ENCODE measurements at places on chromosomes 5 and 9.

- DNase-seq = no peak
Measured at GRCh38 chr9:75812141-75812540, 78.3 kb upstream of the PCSK5 start.

DNA sequence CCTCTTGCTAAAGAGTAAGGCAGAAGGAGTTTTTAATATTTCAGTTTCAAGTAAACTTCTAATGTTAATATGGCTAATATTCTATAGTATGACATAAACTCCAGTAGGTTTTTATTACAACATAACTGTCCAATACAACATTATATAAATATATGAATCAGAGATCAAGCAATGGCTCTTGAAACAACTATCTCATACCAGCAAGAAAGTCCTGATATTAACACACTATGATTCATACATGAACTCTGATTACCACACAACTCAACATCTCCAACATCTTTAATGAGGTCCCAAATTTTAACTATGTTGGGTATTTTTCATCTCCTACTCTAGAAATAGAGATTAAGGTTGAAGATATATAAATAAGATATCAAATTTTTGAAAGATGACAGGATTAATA is 878.3 kb downstream of the TLE1 start:
- no peak for DNase-seq

- DNase-seq = no peak
Measured at GRCh38 chr9:21684831-21685362, 117.5 kb upstream of the MTAP start.

GRCh38 chr5:533243-533954 is 9.2 kb upstream of the SLC9A3 start:
- DNase-seq = no peak

DNA sequence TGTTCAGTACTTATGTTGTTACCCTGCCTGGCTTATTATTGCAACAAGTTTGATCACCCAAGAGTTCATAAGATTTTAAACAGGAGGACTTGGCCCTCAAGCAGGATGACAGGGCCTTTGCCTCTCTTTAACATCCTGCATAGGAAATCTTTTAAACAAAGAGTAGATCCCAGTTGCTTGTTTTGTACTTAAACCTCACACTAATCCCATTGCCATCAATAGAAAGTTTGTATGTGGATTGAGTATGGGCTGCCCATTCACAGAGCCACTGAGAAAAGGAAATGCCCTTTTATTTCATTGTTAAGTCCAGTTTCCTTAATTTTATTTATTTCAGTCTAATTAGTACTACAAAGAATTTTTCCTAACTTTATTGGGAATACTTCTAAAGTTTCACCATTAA is 52.2 kb upstream of the FGF10 start:
- no peak for DNase-seq

DNA sequence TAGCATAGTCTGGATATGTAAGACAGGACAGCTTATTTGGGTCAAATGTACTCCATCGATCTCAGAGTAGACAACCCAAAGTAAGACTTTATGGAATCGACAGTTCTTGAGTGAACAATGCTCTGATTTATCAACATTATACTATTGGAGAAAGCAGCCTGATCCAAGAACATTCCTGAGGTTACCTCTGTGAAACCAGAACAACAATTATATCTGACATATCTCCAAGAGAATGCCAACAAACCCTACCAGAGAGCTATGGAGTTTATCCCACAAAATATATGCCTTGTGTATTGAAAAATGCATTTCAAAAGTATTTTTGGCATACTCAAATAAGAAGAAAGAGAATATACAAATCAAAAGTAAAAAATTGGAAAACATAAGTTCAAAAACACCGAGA is 1985.9 kb downstream of the EFNA5 start:
- DNase-seq = no peak

GRCh38 chr5:31638345-31638744 is 586 bp upstream of the PDZD2 start:
- DNase-seq = no peak

- DNase-seq = no peak
Measured at GRCh38 chr9:15142878-15143534, 164.0 kb downstream of the TTC39B start.

DNA sequence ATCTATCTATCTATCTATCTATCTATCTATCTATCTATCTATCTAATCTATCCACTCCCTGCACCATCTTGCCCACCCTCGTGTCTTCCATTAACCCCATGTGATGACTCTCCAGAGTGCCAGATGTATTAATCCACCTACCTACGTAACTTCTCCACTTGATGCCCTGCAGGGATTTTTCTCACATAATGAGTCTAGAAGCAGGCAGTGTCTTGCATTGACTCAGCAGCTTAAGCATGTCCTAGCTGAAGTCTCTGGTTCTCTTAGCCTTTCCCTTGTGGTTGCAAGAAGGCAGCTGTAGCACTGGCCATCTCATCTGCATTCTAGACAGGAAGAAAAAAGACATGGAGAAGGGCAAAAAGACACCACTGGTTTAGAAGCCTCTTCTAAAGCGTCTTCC is 96.7 kb upstream of the ALDH1B1 start:
- no peak for DNase-seq

DNA sequence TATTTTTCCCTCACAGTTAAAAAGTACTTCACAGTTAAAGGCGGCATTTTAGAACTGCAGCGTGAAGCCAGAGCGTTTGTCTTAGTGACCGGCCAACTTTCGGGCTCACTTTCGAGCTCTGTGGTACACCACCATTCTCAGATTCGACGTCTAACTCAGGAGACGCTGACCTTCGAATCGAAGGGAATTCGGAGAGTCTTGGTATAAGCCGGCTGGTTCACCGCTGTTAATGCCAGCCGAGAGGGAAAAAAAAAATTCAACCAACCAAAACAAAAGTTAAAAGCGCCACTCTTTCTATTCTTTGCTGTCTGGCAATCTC is 544 bp upstream of the SNX24 start:
- no peak for DNase-seq

DNA sequence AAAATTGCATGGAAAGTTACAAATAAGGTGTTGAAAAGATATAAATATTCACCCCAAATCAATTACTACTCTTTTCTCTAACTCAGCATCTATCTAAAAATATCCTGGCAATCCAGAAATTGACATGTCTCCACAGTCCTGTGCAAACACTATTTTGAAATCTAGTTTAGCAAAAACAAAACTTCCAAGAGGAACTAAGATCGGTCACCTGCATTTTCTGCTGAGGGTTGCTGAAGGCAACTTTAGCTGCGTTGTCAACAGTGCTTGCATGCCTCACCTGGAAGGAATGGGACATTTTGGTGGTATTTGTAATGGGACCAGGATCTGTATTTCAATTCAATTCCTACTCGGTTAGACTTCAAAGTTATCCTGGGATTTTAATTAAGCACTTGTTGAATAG is 398.3 kb downstream of the NTRK2 start:
- DNase-seq = no peak

DNA sequence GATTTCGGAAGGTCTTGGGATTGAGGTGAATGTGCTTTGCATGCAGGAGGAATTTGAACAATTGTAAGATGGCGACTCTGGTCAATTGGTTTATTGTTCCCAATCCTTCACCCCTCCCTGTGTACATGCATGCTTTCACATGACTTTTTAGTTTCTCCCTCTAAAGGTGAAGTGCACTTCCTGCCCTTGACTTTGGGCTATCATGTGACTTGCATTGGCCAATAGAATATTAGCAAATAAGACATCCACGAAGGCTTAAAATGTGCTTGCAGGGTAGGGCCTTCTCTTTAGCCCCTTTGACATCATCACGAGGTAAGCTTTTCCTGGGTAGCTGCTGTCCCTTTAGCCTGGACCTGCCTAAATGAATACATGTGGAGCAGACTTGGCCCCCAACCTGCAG is 8.1 kb upstream of the ZBTB43 start:
- no peak for DNase-seq

GRCh38 chr5:133249593-133249992 is 197.8 kb downstream of the HSPA4 start:
- no peak for DNase-seq

- no peak for DNase-seq
Measured at GRCh38 chr9:17881371-17881770, 302.5 kb downstream of the SH3GL2 start.

DNA sequence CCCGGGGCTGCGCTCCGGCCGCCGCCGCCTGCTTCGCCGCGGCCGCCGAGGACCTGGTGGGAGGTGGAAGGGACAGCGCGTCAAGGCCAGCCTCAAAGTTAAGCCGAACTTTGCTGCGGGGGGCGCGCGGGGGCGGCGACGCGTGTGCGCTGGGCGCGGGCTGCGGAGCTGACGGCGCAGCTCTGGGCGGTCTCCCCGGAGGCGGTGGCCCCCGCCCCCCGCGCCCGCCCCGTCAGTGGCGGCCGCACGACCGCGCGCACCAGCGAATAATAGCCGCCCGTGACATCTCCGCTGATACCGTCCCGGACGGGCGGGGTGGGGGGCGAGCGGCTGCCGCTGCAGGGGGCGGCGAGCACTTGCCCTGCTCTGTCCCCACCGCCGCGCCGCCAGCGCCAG is 579 bp upstream of the FAM78A start:
- no peak for DNase-seq

- no peak for DNase-seq
Measured at GRCh38 chr9:109403116-109403515, 82.3 kb upstream of the EPB41L4B start.

- DNase-seq = no peak
Measured at GRCh38 chr5:68748101-68748500, 345.7 kb upstream of the SLC30A5 start.

GRCh38 chr5:123997462-123998215 is 485.7 kb downstream of the CSNK1G3 start:
- DNase-seq = no peak

DNA sequence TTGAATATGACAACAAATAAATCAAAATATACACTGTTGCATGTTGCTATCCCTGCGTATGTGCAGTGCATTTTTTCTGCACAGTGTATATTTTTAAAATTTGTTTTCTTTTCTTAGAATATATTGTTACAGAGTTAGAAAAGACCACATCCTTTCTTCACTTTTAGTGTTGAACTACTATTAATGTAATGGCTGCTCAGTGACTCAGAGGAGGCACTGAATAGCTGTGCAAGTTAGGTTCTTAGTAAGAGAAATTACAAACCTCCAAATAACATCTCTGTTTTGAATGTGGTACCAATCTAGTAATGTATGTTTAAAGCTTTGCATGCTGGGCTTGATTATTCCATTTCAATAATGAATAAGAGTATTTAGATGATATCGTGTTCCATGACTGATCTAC is 208.9 kb upstream of the PRR16 start:
- DNase-seq = no peak
